ENCODE measurements at places on chromosomes 4 and X.

DNA sequence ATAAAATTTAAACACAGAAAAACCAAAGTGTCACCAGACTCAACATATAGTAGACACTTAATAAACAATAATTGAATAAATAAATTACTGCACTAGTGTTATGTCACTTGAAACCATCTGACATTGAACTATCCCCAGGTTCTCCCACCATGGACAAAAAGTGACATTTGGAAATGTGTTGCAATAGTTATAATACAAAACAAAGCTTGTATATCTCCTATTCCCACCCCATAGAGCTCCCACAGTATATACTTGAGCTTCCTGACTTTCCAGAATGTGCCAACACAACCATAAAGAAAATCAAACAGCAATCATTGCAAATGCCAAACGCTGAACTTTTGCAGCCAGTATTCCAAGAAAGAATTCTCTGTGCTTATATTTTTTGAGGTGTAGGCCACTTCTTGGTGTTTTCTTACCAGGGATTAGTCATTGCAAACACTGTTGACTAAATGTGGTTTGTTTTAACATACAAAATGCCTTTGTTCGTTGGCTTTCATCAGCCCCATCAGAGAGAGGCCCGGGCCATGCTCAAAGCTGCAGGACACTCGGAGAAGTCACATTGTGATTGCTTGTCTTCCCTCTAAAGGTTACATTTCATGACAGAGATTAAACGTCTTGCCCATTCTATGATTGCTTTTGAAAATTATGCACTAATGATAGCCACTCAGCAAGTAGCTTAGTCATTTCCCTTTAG, 33.8 kb downstream of the PPARGC1A start:
- DNase-seq: peak; percentile 62

DNA sequence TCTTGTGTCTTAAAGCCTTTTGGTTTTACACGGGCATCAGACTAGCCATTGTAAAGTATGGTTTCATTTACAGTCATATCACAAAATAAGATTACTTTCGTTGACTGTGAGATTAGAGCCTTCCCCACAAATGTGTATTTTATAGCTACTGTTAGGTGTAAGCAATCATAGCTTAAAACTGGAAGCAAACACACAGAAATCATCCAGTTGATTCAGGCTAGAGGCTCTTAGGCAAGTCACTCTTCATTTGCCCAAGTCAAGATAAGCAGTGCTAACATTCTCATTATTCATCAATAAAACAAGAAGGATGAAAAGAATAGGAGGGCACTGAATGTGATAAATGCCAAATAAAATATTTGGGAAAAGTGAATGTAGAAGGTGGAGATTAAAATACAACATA, 448.7 kb upstream of the FAM241A start:
- no peak for DNase-seq

GRCh38 chr4:89784686-89785231, 52.2 kb downstream of the SNCA start:
- no peak for DNase-seq

DNA sequence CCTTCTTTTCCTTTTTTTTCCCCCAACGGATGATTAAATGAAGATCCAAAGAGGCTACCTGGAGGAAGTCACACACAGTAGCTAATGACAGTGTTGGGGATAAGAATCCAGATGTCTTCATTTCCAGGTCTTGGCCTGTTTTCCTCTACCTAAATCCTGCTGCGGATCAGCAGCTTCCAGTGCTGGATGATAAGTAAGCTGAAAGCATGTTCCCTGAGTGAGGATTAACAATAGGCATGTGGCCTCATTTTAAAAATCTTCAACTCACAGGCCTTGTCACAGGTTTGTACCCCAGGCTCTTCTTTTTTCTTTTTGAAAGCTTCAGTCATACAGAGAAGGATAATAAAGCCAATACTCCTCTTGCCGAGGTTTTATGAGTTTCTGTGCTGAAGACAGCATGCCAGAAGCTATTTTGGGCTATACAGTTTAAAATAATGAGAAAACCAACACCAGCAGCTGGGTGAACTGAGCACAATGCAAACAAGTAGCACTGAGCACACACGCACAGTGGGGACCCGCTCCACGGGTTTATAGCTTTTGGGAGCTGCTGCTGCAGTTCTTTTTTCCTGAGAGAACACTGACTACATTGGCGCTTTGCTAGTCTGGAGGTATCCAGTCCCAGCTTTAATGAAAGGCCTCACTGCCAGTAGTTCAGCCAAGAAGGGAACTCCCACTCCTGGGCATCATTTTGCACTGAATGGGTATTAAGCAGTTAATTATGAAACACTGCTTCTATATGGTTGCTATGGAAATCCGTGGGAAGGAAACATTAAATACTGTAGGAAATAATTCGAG, 184.2 kb upstream of the CTSO start:
- no peak for DNase-seq

GRCh38 chr4:127162741-127163140, 470.0 kb upstream of the INTU start:
- DNase-seq: peak; percentile 31

- no peak for DNase-seq
These were observed 63.8 kb upstream of the HELT start for GRCh38 chr4:184954482-184954881.

- no peak for DNase-seq
These were observed 270.4 kb upstream of the LCORL start for GRCh38 chr4:18291981-18292380.

- no peak for DNase-seq
These were observed 11.1 kb downstream of the ITIH6 start for GRCh38 chrX:54786967-54787366.

DNA sequence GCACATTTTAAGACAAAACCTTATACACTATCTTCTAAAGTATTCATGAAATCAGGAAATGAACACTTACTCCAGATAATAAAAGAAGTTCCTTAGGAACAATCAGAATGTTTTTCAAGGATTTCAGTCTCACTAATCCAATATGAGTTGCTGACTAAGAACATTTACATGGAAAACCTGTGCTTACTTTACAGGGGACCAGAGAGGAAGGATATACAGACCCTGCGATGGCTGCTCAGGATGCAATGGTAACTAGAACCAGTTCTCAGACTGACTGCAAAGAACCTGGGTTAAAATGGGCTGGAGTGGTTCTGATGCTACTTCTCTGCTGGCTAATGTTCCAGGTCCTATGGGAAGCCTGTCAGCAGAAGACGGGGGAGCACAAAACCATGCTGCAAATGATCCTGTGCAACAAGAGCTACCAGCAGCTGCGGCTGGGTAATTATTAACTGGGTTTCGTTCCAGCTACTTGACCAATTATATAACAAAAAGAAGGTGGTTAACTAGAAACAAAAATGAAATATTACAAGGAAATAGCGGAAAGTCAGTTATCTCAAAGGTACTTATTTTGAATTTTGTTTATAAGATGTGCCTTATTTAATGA, 85.3 kb downstream of the ANXA10 start:
- no peak for DNase-seq

DNA sequence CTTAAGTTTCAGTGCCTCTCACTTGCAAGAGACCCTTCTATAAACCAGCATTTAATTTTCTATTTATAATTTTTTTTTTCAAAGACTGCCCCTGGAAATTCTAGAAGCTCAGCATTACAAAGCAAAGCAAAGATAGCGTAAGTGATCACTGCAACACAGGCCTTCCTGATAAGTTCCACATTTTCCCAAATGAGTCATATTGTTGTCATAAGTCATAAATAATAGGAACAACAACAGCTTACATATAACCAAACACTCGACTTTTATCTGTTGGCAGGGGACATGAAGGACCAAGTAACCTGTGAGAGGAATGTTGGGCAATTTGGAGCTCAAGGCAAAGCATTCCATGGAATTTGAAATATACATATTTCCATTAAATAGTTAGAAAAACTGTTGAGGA, 815.5 kb downstream of the DMD start:
- DNase-seq: peak; percentile 1

DNA sequence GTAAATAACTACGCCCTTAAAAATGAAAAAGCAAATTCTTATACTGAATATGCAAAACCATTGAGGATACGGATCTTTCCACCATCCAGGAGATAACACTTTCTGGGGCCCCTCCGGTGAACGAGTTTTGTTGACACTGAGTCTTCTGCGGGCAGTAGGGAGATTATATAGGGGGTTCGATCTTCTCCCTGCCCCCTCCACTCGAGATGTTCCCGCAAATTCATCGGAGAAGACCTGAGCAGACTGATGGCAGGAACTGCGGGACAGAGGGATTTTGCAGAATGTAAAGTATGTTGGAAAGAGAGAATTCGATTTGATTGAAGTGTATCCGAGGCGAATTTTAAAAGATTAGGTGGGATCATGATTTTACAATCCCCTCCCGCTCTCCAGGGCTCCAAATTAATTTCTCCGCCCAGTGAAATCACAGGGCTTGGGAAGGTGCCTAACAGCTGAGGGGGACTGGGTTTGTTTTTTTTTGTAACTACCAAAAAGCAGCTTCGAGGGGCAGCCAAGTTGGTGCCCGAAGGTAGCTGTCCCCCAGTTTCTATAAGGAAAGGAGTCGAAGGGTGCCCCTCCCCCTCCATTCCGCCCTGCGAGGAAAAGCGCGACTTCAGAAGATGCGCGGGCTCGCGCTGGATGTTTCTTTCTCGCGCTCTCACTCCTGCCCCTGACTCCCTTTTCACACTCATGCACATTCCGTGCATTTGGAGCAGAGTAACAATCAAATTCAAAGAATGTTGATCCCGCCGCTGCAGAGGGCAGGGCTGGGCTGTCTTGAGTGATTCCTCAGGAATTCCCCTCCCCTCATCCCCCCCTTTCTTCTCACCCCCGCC, 1.2 kb downstream of the TMEM255A start:
- DNase-seq: no peak

DNA sequence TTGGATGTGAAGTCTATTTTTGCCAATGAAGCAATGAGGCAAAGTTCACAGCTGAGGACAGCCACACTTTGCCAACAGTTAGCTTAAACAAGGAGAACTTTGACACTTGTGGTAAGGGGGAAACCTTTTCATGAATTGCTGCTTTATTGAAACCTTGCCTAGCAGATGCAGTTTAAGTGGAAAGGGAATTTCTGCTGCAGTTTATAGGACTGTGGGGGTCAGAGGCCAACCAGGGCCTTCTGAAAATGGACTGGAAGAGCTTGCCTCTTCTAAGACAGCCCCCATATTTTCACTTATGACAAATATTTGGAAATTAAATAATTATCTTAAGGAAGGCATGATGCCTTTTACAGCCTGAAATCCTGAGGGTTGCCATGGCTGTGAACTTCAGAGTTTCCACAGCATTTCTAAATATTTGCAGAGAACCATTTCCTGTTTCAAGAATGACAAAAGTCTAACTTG, 550.3 kb downstream of the RAB28 start:
- peak; percentile 3 for DNase-seq

DNA sequence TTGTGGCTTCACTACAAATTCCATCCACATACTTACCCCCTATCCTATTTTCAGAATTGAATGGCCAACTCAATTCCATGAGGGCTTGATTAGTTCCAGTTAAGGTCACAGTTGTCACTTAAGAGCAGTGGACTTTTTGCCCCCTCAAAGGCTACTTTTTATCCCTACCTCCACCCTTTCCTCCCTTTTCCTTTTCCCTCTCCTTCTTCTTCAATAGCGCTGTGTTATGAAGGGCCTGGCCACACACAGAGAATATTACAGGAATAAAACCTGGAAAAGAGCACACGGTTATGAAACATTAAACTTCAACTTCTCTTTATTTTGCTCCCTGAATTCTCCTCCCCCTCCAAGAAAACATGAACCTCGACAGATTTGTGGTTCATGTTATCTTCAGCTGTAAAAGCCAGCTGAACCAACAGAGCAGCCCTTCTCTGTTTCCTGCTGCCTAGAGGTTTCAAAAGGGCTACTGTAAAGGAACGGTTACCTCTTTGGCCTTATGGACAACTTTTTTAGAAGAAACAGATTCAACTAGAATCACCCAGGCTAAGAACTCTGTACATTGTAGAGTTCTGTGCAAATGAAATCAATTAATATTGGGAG, 87.0 kb upstream of the RPL34 start:
- DNase-seq: no peak

- no peak for DNase-seq
These were observed 46.1 kb upstream of the FAM9C start for GRCh38 chrX:13090339-13091110.

GRCh38 chr4:10713591-10713990, 29.0 kb upstream of the CLNK start:
- no peak for DNase-seq

- no peak for DNase-seq
These were observed 57.0 kb upstream of the GRPEL1 start for GRCh38 chr4:7124689-7125442.

DNA sequence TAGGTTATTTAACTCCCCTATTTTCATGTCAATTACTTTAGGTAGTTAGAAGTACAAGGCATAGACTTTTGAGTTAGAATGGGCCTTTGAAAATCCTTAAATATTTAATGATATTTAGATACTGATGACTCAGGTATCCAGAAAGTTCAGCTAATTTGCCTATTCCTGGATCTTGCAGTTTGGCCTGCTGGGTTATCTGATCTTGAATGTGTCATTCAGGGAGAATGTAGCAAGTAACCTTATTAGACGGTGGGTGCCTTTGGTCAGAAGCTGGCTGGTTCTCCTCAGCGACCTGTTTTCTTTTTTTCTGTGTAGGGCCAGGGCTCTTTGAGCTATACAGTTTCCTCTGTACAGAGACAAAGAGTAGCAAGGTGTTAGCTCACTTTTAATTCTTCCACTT, 42.0 kb downstream of the MTM1 start:
- no peak for DNase-seq

- DNase-seq: no peak
These were observed 209.7 kb downstream of the CEP135 start for GRCh38 chr4:56158483-56158882.

- peak; percentile 80 for DNase-seq
These were observed 13.8 kb downstream of the CXCL13 start for GRCh38 chr4:77619408-77619807.

GRCh38 chrX:120380699-120381098, 18.8 kb downstream of the ATP1B4 start:
- peak; percentile 17 for DNase-seq

GRCh38 chr4:1502976-1503375, 96.7 kb upstream of the NKX1-1 start:
- no peak for DNase-seq

- DNase-seq: peak; percentile 13
These were observed 411.8 kb downstream of the PPP1R2C start for GRCh38 chrX:42366181-42366580.

DNA sequence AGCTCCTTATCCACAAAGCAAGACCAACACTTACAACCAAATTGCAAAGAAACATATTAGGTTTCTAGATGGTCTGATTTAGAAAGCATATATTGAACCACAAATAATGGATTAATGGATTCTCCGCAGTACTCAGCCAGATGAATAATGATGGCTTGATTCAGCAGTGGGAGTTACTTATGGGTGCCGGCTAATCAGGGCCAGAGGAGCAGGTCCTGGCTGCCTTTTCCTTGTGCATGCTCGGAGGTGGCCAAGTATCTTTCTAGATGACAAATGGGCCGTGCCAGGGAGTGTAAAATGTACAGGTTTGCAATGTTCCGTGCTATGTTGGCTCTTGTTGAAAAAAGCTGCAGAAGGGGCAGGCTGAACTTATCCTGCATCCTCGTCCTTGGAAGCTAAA, 70.2 kb downstream of the VCX3A start:
- DNase-seq: no peak
